Mesenchymal stem cell (in vitro differentiated cells and primary cell): ENCODE measurements at places on chromosomes 5 and 9.

DNA sequence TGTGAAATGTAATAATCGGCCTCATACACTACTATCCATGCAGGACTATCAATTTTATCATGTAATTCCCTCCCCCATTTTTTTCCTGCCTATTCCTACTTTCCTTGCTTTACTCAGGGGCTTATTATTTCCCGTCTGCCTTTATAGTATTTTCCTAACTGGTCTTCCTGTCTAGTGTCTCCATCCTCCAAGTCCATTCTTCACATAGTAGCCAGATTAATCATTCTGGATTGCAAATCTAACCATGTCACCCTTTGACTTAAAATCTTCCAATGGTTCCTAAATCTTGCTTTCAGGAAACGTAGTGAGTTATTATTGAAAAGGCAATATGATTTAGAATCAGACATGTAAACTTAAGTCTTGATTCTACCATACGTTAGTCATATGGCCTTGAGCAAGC is 307.4 kb upstream of the HAPLN1 start:
- DNase-seq: peak; percentile 32

GRCh38 chr9:98260635-98261034 is 5.2 kb upstream of the TBC1D2 start:
- DNase-seq: no peak

- DNase-seq: peak; percentile 63
Observed at GRCh38 chr5:135032999-135033861, 798 bp downstream of the PITX1 start.

DNA sequence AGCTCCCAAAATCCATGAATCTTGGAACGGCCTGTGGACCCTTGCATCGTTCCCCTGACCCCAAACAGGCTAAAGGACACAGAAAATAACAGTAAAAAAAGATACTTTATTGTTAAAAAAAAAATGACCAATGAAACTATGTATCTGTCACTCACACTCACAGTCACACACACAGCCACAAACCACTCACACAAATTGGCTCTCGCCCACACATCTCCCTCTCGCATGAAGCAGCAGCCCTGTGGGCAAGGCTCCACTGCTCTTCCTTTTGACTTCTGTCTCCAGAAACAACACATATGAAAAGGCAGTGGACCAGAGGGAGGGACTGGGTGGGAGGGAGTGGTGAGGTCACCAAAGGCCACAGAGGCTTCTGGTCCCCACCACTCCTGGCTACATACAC is 56.6 kb downstream of the SLC36A1 start:
- DNase-seq: no peak

DNA sequence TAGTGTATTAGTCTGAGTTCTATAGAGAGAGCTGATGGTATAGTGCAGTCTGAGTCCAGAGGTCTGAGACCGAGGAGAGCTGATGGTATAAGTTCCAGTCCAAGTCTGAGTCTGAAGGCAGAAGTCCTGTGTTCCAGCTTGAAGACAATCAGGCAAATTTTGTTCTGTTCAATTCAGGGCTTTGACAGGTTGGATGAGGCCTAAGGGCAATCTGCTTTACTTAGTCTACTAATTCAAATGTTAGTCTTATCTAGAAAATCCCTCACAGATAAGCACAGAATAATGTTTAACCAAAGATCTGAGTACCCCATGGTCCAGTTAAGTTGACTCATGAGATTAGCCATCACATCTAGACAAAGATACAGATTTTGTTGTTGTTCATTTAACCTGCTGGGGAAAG is 303.0 kb upstream of the KLF4 start:
- DNase-seq: no peak

GRCh38 chr9:35859310-35859989 is 10.8 kb downstream of the OR13J1 start:
- no peak for DNase-seq

DNA sequence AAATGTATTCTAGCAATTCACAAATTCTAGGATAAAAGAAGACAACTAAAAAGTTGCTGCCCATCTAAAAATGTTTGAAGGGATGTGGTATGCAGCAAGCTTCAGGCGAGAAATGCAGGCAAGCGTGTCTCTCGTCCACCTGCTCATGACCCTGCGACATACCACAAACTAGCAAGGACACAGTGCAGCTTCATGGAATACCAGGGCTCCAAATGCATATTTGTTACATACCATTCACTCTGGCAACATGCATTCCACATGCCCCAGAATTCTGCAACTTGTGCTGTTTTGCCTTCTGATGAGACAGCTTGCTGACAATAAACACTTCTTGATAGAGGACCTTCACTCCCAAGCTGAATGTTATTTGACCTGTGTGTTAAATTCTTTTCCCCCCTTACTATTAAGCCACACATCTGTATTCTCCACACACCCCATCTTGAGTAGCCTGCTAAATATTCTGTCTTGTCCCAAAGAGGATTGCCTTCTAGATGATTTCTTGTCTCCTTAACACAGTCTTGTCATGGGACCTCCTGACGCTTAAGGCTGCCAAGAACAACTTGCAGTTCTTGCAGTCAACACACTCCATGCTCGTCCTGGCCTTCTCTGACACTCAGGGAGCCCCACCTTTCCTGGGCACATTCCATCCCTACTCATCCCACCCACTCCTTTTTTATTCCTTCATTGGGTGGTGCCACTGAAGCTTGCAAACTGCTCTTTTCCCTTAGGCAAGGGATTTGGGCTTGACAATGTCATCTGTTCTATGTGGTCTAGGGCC is 340.5 kb downstream of the PIK3R1 start:
- DNase-seq: no peak

GRCh38 chr5:157215514-157216167 is 35.0 kb downstream of the ITK start:
- DNase-seq: no peak

GRCh38 chr9:83056174-83056573 is 6.8 kb downstream of the RASEF start:
- no peak for DNase-seq

- no peak for DNase-seq
Observed at GRCh38 chr5:121164632-121165031, 687.0 kb upstream of the FTMT start.

DNA sequence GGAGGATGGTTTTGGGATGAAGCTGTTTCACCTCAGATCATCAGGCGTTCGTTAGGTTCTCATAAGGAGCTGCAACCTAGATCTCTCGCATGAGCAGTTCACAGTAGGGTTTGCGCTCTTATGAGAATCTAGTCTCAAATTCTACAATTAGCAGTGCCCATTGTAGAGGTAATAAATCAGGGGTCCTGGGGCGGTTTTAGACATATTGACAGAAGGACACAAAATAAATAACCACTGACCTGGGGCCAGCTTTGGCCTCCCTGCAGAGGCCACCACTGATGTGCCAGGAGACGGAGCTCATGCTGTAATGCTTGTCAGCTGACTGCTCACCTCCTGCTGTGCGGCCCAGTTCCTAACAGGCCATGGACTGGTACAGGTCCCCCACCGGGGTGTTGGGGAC is 67.6 kb upstream of the SPATA31D4 start:
- DNase-seq: no peak
